ENCODE measurements at places on chromosomes 5 and 9.

GRCh38 chr5:139639619-139640380 is 8.3 kb upstream of the CXXC5 start:
- DNase-seq = peak; percentile 34

GRCh38 chr5:75571547-75571946 is 39.7 kb upstream of the ANKDD1B start:
- DNase-seq = peak; percentile 18

DNA sequence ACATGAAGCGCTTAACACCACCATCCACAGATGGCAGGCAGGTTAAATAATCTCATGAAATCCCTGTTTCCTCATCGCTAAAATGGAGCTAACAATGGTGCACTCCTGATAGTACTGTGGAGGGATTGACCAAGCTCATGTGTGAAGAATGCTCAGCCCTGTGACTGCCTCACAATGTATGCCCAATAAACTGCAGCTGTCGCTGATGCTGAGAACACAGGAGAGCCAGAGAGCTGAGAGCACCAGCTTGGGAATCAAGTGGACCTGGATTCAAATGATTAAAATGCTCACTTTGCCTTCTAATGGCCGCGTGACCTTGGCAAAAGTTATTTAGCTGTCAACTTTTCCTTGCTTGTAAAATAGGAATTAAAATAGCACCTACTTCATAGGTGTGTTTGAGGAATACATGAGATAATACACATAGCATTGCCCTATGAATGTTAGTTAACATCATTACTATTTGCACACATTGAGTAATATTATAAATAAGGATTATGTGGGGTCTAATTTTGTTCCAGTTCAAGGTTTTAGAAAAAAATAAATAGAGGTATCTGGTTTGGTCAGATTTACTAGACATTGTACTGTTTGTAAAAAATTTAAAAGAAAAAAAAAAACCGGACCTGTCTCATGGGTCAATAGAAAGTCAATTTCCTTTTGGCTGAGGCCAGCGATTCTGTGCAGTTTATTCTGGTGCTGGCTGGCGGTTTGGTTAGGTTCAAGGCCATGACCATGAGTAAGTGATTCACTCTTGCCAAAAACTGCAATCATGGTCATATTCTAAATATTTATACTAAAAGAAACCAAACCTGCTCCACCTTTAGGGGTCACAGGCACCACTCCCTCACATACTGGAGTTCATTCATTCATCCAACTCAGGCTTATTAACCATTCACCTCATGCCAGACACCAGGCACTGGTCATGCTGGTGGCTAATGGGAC is 101.3 kb downstream of the SH3TC2 start:
- no peak for DNase-seq

GRCh38 chr5:141208478-141208877 is at the start of gene PCDHB12:
PCDHB12 (plus strand) TSS chr5:141208719; CDS start chr5:141208908, 189 bp downstream.
- DNase-seq = no peak

DNA sequence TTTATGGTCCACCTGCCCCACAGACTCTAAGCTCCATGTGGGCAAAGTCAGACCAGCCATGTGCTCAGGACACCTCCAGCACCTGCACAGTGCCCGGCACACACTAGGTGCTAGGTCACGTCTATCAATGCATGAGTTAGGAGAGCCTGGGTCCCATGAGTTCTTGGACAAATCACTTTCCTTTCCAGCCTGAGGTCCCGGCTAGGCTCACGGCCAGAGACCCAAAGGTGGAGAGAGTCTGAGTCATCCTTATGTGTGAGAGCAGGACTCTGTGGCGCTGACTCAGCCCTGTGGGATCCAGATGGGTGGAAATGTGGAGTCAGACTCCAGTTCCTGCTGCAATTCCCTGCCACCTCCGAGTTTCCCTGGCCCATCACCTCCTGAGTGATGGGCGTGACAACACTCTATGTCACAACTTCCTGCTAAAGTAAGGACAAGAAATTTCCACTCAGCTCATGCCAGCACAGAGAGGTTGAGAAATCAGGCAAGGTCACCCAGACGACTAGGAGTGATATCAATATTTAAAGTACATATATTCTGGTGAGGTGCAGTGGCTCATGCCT is 2.5 kb upstream of the ST6GALNAC4 start:
- DNase-seq = peak; percentile 46

- DNase-seq = no peak
These were observed 113.4 kb downstream of the TLE1 start for GRCh38 chr9:81575956-81576355.

- DNase-seq = peak; percentile 43
These were observed 423.8 kb downstream of the SPOCK1 start for GRCh38 chr5:137075163-137075970.
